ENCODE measurements at places on chromosomes 2 and 18.

GRCh38 chr2:208311321-208311720 lies 45.3 kb downstream of the PIKFYVE start:
- DNase-seq, result no peak

GRCh38 chr2:228268301-228268700 lies 86.8 kb upstream of the SPHKAP start:
- no peak for DNase-seq

- DNase-seq, result no peak
These were observed 81.7 kb downstream of the RBMS1 start for GRCh38 chr2:160411955-160412354.

DNA sequence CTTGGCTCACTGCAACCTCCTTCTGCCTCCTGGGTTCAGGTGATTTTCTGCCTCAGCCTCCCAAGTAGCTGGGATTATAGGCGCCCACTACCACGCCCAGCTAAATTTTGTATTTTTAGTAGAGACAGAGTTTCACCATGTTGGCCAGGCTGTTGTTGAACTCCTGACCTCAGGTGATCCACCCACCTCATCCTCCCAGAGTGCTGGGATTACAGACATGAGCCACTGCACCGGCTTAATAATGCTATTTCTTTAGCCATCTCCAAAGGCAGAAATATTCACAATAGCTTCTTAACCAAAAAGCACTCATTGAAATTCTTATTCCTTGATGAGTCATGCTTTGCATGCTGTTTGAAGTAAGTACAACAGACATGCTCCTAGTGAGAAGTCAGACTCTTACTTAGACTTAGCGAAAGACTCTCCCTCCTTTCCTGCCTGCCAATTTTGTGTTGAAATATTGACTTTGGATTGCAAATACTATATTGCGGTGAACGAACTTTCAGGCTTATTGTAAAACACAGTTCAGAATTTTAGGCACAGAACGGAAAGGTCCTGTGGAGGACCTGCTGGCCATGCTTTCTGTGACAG lies 4.4 kb downstream of the ACTR3 start:
- no peak for DNase-seq

Measured in hippocampal formation (tissue), 2 donors.